ENCODE measurements at places on chromosomes 12 and 14.

- peak; percentile 1 for DNase-seq
These were observed 88.4 kb downstream of the GRIP1 start for GRCh38 chr12:66590275-66590985.

- no peak for DNase-seq
These were observed 139.5 kb downstream of the DAD1 start for GRCh38 chr14:22449600-22449905.

DNA sequence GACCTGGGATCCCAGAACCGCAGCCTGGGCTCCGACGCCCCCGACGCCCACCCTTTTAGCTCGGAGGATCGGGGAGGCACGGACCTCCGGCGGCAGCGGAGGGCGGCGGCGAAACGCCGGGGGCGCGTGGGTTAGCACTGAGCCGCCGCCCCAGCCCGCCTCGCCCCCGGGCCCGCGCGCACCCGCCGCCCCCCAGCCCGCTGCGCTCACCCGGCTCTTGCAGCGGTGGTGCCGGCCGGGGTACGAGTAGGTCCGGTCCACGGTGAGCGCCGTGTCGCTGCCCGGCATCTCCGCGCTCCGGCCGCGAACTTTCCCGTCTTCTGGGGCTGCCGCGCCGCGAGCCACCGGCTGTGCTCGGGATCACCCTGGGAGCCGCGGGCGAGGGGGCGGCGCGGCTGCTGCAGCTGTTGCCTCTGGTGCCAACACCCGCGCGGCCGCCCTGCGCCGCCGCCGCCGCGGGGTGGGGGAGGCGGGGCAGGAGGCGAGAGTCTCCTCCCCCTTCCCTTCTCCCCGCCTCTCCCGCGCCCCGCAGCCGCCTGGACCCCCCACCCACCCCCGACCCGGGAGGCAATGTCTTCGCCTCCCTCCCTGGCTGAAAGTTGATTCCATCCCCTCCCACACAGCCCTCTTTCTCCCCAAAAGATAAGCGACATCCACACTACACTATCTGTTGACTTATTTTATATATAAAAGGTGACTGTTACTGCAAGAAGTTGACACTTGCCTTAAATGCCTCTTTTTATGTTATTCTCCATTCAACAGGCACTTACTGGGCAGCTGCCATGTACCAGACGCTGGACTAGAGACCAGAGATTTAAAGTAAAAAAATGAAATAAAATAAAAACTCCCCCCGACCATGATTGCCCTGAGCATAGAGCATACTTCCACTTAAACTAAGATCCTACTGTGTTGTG, at the start of gene TMCC3:
TSS of gene TMCC3 (minus strand) at position 415 of the 914 bp plus-strand sequence. CDS start at position 288, 127 bp downstream.
- peak; percentile 71 for DNase-seq

- DNase-seq = no peak
These were observed 74.8 kb upstream of the GSC start for GRCh38 chr14:94844593-94845152.

- peak; percentile 96 for DNase-seq
These were observed at the start of gene GAPDH for GRCh38 chr12:6533923-6534694. TSS of gene GAPDH (plus strand) at chr12:6534517. CDS start at chr12:6534833, 316 bp downstream.

GRCh38 chr12:13033476-13033875, 10.7 kb upstream of the FAM234B start:
- no peak for DNase-seq

DNA sequence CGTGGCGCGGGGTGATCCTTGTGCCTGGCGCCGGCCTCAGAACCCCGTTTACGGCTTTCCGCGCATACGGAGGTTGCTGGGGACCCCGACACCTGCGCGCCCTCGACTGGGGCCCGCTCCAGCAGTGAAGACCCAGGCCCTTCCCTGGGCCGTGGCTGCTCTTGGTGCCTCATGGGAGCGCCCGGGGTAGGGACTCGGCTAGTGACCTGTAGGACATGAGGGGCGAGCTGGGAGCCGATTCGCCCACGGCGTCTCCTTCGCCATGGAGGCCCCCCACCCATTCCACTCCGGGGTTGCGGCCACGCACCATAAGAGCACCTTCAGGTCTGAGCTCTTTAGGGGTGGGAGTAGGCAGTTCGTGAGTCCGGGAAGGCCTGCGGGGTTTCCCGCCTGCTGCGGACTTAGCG, 14.2 kb upstream of the PAX9 start:
- DNase-seq = no peak

GRCh38 chr14:62304257-62304656, 542.0 kb downstream of the SNAPC1 start:
- no peak for DNase-seq

DNA sequence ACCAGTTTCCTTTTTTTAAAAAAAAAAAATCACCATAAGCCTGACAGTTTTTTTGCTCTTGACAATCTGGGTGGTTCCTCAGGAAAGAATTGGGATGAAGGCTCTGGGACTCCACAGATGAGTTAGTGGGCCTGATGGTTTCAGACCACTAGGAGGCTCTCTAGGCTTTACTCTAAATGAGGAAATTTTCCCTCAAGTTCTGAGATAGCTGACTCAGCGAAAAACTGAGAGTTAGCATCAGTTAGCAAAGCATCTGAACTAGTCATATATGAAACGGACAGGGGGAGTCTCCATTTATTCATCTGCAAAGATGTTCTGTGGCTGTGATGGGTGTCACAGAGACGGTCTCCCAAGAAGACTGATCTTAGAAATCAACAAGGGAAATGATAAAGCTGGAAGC, 314.3 kb upstream of the OR4E1 start:
- no peak for DNase-seq

DNA sequence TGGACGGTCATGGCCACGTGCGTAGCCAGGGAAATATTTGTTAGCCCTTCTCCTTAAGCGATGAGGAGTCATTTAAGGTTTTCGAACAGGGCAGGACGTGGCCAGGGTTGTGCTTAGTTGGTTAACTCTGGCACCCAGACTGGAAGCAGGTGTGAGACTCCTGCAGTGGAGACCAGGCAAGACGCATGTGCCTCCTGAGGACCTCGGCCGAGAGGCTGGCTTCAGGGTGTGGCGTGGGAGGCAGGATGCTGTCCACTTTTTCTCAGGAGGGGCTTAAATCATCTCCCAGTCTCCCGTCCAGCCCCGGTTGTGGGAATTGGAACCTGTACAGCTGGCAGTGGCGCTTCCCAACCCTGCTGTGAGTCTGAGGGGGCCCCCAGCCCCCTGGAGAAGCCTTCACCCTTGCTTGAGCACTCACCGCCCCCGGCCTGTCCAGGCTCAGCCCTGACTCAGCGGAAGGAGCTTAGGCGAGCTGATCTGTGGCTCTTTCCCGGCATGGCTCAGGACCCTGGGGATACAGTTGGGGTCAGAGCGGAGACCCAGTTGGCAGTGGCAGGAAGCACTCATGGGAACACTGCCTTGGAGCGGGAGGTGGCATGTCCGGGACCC, 46.3 kb upstream of the TSPAN9 start:
- no peak for DNase-seq

DNA sequence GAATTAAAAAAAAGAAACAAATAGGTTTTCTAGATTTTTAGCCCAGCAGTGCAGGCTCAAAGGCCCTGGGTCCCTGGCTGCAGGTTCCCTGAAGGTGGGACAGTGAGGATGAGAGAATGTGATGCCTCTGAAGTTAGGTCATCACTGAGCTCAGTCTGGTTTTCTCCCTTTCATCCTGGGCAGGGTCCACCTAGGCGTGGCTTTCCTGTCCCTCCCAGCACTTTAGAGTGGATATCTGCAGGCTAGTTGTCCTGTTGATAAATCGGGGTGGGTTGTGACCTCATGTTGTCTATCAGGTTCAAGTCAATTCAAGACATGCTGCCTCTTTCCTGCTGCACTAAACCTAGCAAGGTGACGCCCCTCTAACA, 60.9 kb downstream of the MAP1LC3B2 start:
- DNase-seq = no peak

DNA sequence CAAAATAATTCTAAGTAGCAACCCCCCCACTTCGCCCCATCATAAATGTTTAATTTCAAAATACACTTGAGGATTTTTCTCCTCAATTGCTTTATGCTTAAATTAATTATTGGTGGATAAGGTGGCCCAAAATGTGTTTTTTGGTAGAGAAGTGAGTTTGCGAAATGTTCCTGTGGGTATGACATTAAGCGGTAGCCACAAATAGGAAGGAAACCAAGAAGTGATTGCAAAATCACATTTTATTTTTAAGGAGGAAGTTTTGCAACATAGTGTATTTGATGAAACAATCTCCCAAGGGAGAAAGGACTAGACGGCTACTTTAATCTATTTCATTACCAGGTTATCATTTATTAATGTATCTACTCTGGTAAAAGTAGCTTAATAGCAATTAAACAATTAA, 25.5 kb downstream of the SLC25A3 start:
- peak; percentile 32 for DNase-seq

DNA sequence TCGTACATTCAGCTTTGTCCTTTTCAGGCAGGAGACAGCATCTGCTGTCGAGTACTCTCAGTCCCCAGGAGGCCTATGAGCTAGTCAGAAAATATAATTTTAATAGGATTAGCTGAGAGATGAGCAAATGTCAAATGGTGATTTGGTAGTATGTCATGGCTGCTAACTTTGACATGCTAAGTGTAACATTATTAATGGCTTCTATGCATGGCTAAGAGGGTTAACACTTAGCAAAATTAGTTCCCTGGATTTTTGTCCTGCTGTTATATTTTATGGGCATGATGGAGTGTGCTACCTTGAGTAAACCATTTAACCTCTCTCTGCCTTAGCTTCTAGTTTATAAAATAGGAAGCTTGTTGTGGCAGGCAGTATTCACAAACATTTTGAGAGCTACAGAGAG, 2.9 kb upstream of the PCNX1 start:
- DNase-seq = no peak

GRCh38 chr12:117046011-117046369, 53.2 kb downstream of the TESC start:
- no peak for DNase-seq

DNA sequence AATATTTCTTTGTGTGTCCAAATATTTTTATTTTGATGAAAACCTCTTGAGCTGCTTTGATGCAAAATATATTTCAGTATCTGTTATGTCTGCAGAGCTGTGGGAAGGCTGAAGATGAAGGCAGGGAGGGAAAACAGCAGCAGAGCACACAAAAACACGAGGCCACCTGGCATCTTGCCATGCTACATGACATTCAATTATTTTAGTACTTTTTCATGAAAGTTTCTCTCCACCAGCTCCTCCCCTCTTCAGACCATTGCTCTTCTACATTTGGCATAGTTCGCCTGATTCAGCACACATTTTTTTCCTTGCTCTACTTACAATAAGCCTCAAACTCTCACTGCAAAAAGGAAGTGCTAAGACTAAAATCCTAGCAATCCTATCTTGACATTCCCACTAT, 4.6 kb upstream of the ALX1 start:
- no peak for DNase-seq

DNA sequence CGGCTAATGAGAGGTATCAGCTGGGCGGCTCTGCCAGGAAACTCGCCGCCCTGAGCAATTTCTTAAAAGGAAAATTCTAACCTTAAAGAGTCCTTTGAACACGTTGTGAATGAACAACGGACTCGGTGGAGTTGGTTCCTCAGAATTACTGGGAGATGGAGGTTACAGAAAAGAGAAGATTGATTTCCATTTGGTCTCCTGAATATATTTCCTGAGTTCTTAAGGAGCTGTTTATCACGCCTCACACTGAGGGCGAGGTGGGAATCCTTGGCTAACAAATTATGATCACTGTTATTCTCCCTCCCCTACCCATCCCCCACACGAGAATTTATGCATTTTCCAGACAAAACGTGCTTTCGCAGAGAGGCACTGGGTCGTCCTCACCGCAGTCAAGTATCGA, 194.5 kb upstream of the C14orf180 start:
- DNase-seq = no peak

GRCh38 chr14:93510056-93510455, 79.3 kb downstream of the UNC79 start:
- no peak for DNase-seq

DNA sequence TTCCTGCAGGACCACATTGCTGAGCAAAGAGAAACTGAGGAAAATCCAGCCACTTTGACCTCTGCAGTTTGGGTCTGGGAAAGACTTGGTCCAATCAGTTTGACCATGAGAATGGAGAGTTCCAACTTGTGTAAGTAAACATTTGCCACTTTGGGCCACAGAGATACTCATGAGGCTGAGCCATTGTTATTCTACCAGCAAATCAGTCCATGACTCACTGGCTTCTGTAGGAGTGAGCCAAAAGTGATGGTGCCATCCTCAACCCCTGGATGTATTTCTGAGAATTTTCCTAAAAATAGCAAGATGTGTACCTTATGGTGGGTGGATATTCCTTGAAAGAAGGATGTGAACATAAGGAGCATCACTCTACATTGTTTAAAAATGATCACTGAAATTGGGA, 192.9 kb upstream of the OR4E1 start:
- no peak for DNase-seq

GRCh38 chr14:53391156-53391555, 238.0 kb upstream of the DDHD1 start:
- no peak for DNase-seq

All from lung (tissue), 17 donors.